ENCODE measurements at places on chromosomes 1 and 21.
A peak's percentile ranks its signal among the peaks of the same experiment; 100 is the strongest.

DNA sequence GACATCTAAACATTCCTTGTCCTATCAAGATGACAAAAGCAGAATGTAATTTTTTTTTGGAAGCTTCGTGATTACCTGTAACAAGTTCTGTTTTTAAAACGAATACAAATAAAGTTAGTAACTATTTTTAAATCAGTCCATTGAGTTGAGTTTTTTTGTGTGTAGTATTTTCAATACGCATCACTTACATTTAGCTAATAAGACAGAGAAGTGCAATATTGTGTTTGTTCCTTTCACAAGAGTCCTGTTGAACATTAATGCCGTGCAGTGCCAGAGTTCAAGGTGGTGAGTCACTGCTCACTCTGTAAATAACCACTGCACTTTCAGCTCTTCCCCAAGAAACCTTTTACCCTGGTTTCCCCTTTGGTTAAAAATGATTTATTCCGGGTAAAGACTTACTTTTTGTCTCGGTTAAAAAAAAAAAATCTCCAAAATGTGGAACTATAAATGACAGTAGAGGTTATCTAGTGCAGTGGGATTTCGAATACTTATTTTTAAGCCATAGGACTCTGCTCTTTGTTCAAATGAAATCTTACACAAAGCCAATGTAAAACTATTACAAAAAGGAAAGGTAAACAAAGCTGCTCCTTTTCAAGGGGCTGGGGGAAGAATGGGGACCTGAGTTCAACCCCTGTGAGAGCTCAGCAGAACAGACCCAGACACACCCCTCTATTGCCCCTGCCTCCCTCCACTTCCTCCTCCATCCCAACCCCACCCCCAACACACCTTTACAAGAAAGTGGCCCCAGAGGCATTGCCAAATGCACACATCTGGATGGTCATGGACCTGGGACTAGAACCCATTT, 14.8 kb upstream of the NCMAP start:
- DNase-seq, result no peak

- no peak for DNase-seq
Measured at GRCh38 chr1:206722751-206723461, 38.2 kb downstream of the MAPKAPK2 start.

DNA sequence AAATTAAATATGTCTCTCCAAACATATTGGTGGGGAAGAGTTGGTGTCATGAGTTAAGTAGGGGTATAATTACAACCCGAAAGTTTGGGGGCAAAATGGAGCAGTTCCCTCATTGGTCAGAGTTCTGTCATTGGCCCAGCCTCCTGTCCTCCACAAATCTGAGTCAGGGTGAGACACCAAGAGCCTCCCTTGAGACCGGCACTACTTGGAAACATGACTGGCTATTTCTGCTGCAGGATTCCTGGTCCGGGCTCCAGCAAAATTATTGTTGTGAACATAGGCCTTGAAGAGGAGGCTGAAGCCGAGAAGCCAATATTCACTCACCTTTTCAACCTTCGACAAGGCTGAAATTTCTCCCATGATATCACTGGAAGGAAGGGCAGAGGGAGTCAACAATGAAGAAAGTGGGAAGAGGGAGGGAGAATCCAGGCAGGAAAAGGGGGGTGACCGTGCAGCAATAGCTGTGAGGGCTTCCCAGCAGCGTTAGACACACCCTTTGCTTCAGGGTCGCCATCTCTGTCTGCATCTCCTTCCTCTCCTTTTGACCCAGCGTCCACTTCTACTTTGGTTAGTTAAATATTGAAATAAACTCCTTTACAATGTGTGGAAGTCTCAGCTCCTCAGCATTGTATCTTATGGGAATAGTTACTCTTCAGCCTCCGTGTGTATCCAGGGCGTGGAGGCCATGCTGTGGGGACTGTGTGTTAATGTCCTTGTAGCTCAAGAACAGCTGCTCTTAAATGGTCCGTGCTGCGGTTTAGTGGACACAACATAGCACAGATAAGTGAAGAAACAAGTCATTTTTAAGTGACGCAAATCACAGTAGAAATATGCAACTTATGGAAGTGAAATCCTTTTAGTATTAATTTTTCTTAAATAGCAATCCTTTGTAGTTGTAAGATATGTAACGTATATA, 307.4 kb downstream of the DISC1 start:
- DNase-seq, result no peak

GRCh38 chr1:159763686-159764085, 17.1 kb upstream of the DUSP23 start:
- no peak for DNase-seq

- no peak for DNase-seq
Measured at GRCh38 chr1:15876357-15877055, 29.0 kb downstream of the SPEN start.

DNA sequence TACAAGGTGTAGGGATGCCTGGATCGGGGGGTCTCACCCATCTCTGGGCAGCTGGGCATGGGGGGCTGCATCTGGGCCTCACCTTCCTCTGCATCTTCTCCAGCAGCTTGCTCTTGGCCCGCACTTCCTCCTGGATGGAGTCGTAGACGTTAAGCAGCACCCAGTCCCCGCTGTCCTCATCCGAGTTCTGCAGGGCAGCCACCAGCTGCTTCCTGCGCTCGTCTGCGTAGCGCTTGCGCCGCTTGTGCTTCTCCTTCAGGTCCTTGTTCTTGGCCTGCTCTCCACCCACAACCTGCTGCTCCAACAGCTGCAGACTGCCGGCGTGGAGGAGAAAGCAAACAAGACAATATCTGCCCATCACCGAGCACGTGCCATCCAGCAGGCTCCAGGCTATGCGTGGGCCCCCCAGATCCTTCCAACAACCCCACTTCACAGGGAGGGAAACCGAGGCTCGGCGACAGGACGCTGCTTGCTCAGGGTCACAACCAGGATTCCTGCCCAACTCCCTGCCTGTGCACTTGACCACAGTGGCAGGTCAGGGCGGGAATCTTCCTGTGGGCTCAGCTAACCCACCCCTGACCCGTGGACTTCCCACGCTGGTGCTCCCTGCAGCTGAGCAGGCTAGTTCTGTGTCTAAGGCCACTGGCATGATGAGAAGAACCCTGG, 21.5 kb upstream of the DDOST start:
- DNase-seq, result no peak

GRCh38 chr1:207868251-207868773, 42.6 kb downstream of the CD34 start:
- DNase-seq, result no peak

- peak; percentile 11 for DNase-seq
Measured at GRCh38 chr21:44881198-44881872, 7.8 kb upstream of the PTTG1IP start.

DNA sequence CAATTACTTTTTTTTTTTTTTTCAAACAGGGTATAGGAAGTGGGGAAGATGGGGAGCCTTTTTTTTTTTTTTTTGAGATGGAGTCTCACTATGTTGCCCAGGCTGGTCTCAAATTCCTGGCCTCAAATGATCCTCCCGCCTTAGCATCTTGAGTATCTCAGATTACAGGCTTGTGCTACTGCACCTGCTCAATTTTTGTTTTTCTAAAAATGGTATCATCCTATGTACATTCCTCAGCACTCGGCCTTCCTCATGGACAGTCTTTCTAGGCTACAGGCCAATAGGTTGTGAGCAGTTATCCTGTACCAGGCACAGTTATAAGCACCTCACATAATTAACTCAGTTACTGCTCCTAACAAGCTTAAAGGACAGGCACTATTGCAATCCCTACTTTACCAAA, 132.1 kb upstream of the EDN2 start:
- DNase-seq, result no peak

- DNase-seq, result no peak
Measured at GRCh38 chr1:72547412-72547811, 265.1 kb upstream of the NEGR1 start.

- no peak for DNase-seq
Measured at GRCh38 chr1:180301135-180301742, 71.2 kb downstream of the LHX4 start.

DNA sequence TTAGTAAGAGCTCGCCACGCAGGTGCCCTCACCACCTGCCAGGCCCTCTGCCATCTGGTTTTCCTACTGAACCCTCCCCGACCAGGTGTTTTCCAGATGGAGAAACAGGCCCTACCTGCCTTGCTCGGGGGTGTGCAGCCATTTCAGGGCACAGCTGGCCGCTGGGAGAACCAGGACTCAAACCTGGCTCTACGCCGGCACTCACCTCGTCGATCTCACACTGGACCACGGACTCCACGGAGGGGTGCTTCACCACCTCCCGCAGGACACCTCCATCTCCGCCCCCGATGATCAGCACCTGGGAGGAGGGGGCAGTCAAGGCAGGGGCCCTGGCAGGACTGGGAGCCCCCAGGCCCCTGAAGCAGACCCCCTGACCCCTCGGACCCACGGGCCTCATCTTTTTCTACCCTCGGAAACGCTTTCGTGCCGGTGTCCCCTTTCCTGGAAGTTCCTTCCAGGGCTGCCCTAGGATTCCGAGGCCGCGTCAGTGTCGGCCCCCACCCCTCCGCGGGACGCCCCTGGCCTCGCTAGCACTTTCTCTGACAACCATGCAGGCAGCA, 1.1 kb downstream of the SRM start:
- no peak for DNase-seq

- no peak for DNase-seq
Measured at GRCh38 chr1:197917805-197918651, 856 bp downstream of the LHX9 start.

DNA sequence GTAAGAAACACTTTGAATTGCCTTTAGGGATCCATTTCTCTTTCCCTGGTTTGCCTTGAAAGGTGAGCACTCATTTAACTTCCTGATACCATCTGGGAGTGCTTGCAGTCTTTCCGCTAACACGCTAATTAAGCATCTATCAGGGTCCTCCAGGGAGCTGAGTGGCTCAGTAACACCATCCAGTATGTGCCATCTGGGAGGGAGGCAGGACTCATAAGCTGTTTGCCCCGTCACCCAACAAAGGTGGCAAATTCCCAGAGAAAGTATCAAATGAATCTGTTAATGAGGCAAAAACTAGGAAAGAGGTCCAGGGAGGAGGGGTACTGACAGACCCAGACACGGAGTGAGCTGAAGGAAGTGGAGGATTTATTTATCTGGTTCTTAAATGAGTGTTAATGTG, 430.9 kb downstream of the HLX start:
- DNase-seq, result no peak

GRCh38 chr21:46152927-46153246, 2.5 kb downstream of the FTCD start:
- no peak for DNase-seq

DNA sequence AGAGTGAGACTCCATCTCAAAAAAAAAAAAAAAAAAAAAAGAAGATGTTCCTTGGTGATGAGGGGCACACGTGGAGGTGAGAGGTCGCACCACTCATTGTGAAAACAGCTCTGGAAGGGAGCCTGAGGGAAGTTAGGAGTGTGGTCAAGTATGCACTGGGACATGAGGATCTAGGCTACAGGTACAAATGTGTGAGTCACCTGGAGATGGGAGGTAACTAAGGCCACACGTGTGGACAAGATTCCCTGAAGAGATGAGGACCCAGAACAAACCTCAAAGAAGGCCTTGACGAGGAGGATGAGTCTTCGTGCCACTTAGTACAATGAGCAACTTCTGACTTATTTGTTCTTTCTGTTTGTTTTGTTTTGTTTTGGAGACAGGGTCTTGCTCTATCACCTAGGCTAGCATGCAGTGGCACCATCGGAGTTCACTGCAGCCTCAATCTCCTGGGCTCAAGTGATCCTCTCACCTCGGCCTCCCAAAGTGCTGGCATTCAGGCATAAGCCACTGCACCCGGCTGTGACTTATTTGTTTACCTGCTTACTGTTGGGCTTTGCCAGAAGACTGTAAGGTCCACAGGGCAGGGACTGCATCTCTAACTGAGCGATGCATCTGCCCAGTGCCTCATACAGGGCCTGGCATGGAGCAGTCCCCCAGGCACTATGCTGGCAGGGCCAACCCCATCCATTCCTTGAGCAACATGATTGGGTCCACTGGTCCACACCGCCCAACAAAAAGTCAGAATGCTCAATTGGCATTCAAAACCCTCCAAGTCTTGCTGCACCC, 6.4 kb downstream of the ASAP3 start:
- DNase-seq, result no peak

Data from effector memory CD4-positive, alpha-beta T cell (primary cell).